Kidney glomerular epithelial cell (primary cell): ENCODE measurements at places on chromosomes 2 and 18.

DNA sequence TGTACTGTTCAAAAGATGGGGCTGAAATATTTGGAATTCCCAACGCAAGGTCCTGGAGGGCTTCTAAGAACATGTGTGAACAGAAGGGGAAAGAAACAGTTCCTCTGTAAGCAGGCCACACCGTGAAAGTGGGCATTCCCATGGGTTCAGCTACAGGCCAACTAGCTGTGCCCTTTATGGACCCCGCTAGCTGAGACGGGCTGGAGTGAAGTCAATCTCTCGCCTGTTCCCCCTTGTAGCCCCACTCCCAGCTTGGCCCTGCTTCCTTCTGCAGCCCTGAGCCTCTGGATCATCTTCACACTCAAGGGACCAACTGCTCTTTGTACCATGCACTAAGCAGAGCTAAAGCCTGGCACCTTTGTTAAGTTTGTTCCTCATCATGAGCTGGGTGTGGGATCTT, 55.4 kb downstream of the POLR1A start:
- DNase-seq: no peak

DNA sequence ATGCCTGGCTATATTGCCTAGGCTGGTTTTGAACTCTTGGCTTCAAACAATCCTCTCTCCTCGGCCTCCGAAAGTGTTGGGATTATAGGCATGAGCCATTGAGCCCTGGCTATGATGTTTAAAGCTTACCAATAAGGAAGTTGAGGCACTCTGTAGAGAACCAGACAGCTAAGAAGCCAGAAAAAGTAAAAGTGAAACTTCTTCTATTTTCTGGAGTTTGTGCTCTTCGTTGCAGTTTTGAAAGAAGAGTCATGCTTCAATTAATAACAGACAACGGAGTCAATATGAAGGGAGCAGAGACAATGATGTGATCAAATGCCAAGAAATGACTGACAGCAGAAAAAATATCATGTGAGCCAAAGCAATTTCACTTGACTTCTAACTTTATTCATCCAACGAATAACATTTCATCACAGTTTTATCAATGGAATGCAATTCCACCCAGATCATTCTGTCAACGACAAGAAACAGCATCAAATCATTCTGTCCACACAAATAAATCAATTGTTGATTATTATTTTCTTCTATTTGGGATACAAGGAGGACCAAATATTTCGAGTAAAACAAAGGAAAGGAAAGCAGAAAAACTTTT, 175.5 kb upstream of the CELF4 start:
- no peak for DNase-seq

DNA sequence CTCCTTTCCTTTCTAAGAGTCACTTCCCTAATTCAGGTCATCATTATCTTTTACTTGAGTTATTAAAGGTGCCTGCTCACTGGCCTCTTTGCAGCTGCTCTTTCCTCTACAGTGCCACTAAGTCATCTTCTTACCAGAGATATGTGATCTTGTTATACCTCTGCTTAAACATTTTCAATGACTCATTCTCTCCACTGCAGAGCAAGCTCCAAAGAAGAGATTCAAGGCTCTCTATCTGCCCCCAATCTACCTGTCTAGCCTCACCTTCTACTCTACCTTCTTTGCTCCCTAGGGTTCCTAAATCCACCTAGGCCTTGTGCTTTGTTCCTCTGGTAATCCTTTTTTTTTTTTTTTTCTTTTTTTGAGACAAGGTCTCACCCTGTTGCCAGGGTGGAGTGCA, 3.1 kb downstream of the ARHGEF33 start:
- no peak for DNase-seq

- no peak for DNase-seq
Measured at GRCh38 chr18:11324510-11324909, 175.1 kb upstream of the PIEZO2 start.

- DNase-seq: peak; percentile 27
Measured at GRCh38 chr2:172928756-172929155, 146.9 kb upstream of the MAP3K20 start.

DNA sequence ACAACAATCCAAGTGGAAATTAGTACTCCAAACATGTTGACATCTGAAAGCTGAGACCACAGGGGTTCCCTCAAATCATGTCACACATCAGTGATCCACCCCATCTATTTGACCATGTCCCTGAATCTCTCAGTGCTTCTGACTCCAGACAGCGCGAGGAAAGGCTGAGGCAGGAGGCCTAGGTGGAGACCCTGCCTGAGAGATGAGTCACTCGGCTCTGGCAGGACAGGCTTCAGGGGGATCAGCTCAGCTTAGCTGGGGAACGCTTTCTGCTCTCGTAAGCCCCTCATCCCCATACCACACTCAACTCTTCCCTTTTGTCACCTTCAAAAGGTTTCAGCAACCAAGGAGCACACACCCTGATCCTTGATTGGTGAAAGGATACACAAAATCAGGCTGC, 5.8 kb upstream of the FAM228A start:
- DNase-seq: no peak

GRCh38 chr2:210230518-210230917, 5.3 kb upstream of the ACADL start:
- DNase-seq: no peak

GRCh38 chr2:26847307-26847654, 651 bp upstream of the DPYSL5 start:
- DNase-seq: no peak

- no peak for DNase-seq
Measured at GRCh38 chr18:13124411-13124810, 94.1 kb upstream of the LDLRAD4 start.

DNA sequence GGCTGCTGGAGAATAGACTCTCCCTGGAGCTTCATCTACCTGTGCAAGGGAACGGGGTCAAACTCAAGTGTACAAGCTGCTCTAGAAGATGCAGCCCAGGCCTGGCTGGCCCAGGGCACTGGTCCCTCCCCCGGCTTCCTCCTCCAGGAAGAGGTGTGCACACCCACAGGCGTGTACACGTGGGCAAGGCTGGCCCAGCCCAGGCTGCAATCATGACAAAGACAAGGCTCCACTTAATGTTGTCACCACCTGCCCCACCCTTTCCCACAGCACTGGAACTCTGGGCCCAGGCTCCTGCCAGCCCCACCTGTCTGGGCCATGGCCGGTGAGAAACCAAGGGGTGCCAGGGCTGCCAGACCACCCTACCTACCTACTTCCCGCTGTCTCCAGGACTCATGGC, 29.6 kb upstream of the ALPP start:
- no peak for DNase-seq

DNA sequence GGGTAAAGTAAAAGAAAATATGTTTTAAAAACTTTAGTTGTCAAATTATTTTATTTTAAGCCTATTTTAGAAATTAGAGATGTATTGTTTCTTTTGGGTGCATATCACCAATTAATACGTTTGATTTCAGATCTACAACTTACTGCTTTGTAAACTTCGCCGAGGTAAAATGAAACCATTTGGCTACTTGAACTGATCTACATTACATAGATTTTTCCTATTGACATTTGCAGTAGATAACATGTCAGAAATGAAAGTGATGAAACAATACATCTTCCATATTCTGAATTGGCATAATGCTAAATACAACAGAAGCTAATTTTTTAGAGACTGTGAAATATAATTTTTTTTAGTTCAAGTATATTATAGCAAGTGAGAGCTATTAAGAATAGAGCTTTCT, 39.5 kb downstream of the GLS start:
- no peak for DNase-seq

GRCh38 chr2:219571311-219572236, at the start of gene OBSL1:
OBSL1 (minus strand) TSS chr2:219571539; CDS start chr2:219571232, 307 bp downstream.
- peak; percentile 36 for DNase-seq

DNA sequence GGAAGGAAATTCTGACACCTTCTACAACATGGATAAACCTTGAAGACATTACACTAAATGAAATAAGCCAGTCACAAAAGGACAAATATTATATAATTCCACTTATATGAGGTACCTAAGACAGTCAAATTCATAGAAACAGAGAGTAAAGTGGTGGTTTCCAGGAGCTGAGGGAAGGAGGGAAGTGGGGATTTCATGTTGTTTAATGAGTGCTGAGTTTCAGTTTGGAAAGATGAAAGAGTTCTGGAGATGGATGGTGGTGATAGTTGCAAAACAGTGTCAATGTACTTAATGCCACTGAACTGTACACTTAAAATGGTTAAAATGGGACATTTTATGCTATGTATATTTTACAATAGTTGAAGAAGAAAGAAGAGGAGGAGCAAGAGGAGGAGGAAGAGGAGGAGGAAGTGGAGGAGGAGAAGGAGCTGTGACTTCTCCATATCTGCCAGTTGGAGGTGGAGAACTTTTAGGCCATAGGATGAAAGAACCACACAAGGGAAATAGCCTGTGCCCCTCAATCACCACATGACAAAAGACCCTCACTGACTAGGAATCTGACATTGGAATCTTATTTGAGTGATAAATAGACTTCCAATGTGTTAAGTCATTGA, 55.3 kb upstream of the LGALSL start:
- DNase-seq: no peak

DNA sequence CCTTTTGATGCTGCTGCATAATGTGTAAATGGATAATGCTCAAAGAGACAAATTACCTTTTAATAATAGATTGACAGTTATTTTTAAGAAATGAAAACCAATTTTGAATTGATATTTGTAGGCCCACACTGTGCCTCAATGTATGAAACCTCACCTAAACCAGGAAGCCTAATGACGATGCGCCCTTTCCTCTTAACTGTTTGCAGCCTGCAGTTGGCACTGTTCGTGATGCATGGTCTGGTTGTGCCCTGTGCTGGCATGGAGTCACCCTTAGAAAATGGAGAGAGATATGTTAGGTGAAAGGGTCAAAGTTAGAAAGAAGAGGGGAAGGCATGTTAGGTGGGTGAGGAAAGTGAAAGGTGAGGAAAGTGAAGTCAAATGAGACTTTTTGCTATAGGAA, 390.2 kb downstream of the PTPRM start:
- no peak for DNase-seq

DNA sequence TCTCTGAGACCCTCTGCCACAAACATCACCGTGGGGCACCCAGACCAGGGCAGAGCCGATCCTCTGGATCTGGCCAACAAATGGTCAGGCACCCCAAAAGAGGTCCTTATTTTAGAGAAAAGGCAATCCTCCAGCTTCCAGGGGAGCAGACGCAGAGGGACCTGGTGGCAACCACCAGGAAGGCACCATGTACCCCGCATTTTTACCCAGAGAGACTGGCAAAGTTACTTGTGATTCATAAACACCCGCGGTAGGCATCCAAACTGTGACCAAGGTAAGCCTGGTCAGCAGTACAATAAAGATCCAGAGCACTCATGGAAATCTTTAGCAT, 10.5 kb downstream of the LIMS2 start:
- no peak for DNase-seq

DNA sequence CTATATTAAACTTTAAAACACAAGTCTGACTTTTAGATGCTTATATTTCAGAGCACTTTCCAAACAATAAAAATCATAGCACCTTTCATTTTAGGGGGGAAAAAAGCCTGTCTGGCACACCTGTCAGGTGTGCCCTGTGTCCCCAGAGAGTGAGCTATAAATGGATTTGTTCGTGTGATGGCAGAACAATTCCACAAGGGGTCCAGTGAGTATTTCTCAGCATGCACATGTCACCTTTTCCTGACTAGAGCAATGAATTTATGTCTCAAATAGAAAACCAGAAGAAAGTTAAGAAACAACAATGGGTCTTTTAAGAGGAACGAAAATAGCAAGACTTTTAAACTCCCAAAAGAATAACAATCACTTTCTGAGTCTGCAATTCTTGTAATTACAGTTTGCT, 55.9 kb downstream of the ACVR1C start:
- peak; percentile 7 for DNase-seq

GRCh38 chr2:38600242-38600891, 2.4 kb downstream of the HNRNPLL start:
- DNase-seq: peak; percentile 3

DNA sequence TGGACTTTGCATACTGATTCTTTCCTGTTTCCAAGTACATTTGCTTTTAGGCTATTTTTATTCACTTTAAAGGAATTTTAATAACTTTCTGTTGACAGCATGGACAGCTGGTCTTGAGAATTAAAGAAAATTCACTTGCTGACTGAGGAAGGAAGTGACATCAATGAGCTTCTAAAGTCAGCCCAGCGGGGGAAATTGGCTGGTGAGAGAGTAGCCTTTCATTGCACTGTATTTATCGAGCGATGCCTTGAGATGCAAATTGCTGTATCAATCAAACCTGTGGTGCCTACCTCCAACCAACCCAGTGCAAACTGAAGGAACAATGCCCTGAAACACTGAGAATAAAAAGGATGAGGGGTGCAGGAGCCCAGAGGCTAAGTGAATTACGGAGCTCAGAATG, 91.4 kb upstream of the AQP4 start:
- DNase-seq: no peak

DNA sequence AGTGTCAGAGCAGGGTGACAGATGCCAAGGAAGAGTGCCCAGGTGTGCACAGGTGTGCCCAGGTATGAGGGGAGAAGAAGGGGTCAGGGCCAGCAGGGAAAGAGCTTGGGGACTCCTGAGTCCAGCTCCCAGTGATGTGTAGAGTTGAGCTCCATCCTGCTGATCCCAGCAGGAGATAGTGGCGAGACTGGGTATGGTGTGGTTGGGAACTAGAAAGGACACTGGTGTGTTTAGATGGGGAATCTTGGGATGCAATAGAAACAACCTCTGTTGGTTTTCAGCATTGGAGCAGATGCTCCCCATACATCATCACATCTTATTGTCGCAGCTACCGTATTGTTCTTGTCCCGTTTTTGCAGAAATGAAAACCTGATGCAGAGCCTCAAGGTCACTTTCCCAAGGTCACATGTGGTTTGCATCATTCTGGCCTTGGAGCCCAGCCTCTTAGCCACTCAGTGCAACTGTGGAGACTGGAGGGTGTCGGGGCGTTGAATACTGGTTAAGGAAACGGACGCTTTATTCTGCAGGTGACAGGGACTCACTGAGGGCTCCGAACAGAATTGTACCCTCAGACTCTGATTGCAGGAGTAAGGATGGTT, 166.7 kb downstream of the AGAP1 start:
- no peak for DNase-seq

DNA sequence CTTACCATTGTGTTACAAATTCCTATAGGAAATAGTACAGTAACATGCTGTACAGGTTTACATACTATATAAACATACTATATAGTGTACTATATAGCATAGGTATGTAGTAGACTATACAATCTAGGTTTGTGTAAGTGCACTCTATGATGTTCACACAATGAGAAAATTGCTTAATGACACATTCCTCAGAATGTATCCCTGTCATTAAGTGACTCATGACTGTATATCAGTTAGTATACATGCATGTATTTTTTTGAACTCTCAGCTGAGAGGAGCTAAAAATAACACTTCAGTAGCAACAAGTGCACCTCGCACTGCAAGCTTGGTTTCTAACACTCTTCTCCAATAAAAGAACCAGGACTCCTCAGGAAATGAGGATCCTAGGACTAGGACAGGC, 19.5 kb upstream of the ASXL3 start:
- DNase-seq: no peak

DNA sequence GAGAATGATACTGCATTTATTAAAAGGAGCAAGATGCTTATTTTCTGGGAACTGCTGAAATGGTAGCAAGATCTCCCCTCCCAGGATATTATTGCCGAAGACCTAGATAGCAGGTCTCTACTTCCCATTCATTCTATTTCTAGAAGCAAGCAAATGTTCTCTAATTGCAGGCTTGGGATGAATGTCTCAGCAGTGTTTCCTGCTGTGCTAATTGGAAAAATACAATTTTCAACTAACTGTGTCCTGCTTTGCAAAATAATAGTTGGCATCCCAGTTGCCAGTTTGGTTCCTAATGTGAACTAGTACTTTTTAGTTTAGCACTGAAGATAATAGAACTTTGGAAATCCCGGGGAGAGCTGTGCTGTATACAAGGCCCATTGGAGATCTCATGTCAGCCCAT, 26.1 kb downstream of the SLC20A1 start:
- no peak for DNase-seq
